ENCODE measurements at places on chromosomes 3 and 15. TPM values are rescaled to one million over a fixed set of nuclear protein-coding genes. Genes with fewer than 3 reads are reported as not detected.
A peak's percentile ranks its signal among the peaks of the same experiment; 100 is the strongest.

DNA sequence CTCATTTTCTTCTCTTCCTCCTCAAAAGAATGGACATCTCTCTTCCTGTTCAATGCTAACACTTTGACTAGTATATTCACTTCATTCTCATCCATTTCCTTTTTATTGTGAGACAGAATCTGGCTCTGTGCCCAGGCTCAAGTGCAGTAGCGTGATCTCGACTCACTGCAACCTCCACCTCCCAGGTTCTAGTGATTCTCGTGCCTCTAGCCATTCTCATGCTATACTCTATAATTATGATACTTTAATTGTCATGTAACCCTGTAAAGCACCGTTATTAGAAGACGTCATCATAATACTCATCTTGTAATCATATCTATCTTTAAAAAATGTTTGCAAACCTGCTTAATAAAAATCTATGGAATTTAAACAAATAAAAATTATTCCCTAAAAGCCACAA, 107.0 kb downstream of the SHOX2 start:
- no peak for DNase-seq

DNA sequence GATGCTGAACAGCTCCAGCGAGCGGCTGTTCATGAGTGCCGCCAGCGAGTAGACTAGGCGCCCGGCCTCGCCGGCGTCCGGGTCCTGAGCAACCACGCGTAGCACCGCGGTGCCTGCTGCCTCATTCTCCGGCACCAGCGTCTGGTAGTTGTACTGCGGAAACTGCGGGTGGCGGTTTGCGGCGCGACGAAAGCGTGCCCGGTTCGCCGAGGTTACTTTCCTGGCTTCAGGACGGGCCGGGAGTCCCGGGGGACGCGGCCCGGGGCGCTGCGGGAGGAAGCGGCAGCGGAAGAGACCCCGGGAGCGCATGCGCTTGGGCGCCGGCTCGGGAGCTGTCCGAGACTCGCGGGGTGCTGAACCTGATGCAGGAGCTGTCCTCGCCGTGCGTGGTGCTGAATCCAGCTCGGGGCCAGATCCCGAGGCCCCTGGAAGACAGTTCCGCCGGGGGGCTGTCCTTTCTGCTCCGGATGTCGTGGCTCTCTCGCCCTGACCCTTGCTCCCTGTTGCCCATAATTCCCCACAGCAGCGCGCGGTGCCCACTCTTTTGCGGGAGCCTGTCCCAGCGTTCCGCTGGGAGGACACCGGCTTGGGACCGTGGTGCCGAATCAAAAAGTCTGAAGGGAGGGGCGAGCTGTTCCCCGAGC, 1.1 kb downstream of the CELSR3 start:
- peak; percentile 33 for DNase-seq

DNA sequence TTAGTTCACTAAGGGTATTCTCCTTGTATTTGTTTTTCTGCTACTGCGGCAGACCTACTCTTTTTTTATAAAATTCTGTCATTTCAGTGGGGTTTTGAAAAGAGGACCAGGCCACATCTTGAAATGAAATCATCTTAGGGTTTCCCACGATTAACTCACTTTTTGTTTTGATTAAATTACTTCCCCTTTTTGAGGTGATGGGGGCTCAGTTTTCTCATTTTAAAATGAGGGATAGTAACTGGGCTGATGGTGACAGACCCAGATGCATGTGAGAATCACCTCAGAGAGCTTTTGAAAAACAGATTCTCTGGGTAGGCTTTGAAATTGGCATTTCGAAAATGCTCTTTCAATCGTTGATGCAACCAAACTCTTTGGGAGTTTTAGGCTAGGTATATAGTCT, 24.2 kb downstream of the UBE2Q2 start:
- DNase-seq, result no peak

The CELF6 gene
- 0.32 TPM for total RNA-seq

- DNase-seq, result no peak
These were observed 6.6 kb upstream of the MRPS25 start for GRCh38 chr3:15071699-15072098.

- no peak for DNase-seq
These were observed 210.3 kb downstream of the ULK4 start for GRCh38 chr3:41751597-41751996.

The CD80 gene
- total RNA-seq, result not detected

DNA sequence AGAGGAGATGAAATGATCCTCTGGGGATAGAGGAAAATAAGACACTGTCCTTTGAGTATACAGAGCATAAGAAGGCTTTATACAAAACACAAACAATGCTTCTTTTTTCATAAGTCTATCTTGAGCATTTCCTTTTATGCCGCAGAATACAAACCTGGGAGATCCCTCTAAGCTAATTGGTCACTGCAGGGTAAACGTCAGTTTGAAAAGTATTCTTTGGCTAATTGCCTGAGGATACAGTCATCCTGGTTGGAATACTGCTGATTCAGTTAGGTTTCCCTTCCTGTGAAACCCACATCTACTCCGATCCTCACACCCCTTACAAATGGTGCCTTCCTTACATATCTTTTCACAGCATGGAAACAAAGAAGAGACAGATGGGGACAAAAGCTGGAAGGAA, 10.6 kb downstream of the WNT5A start:
- DNase-seq, result no peak

- DNase-seq, result no peak
These were observed 3.3 kb upstream of the TIPIN start for GRCh38 chr15:66359740-66360139.

DNA sequence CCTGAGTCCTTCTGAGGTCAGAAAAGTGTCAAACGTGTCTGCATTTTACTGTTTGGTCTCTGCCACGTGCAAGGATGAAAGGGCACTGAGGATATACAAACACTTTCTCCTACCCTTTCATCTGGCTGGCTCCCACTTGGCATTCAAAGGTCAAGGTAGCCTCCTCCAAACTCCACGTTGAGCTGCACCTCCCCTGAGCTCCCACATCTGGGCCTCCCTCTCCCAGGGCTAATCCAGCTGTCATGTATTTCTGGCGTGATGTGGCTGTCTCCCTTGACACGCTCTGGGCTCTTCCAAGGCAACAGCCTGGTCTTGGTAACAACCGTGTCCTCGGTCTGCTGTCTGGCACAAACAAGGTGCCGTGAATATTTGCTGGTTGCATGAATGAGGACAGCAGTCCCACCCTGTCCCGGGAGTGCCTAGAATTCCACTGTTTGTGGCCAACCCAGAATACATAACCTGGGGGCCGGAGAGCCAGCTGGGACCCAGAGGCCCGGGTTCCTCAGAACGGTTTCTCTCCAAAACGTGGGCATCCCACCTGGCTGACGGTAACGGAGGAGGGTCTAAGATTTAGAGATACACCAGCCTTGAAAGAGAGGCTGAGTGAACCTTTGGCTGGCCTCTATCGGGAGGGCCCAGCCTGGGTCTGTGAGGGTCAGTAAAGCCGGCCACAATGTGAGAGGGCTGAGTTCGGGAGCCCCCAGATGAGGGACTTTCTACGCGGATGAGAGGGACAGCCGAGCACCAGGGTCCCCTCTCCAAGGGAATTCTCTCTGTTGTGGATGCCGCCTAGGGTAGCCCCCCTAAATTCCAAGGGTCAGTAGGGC, 767 bp downstream of the GLT8D1 start:
- no peak for DNase-seq

The ZNF80 gene
- not detected for total RNA-seq

- DNase-seq, result no peak
These were observed 310.0 kb upstream of the UBE2E2 start for GRCh38 chr3:22893101-22893500.

The ANKRD63 gene
- not detected for total RNA-seq

DNA sequence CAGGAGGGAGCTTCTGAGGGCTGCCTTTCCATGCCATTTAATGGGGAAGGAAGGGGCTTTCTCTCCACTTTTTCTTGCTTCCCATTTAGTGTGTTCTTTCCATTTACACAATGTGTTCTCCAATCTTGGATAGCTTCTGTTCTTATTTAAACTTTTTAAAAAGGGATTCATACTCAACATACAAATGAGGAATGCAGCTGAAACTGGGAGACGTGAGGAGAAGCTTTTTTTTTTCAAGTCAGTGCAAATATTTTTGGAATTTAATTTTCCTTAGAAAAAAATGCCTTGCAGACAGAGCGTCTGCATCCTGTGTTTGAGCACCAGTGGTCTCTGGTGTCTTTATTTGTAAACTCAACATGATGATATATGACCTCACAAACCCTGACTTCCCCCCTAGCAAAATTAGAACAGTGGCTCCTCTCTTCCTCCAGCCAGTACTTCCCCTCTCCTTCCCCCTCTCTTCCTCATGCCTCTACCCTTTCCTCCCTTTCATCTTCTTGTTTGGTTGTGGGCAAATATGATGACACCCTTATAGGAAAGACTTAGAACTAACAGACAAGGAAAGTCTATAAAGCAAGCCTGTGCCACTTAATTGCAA, 48.1 kb upstream of the PCSK6 start:
- no peak for DNase-seq

All from NCI-H460 (cell line).